ENCODE measurements at places on chromosomes 1 and 21. TPM values are rescaled to one million over a fixed set of nuclear protein-coding genes. Genes with fewer than 3 reads are reported as not detected.
A peak's percentile ranks its signal among the peaks of the same experiment; 100 is the strongest.

- peak; percentile 43 for DNase-seq
Measured at GRCh38 chr1:22428672-22429071, 23.0 kb upstream of the ZBTB40 start.

The SPATA17 gene
- total RNA-seq = 0.44 TPM

The ZNF691 gene
- 17.4 TPM for total RNA-seq

- no peak for DNase-seq
Measured at GRCh38 chr21:19489930-19490329, 1086.3 kb upstream of the TMPRSS15 start.

The GJA8 gene
- not detected for total RNA-seq

GRCh38 chr1:226697929-226698544, 41.0 kb downstream of the ITPKB start:
- no peak for DNase-seq

DNA sequence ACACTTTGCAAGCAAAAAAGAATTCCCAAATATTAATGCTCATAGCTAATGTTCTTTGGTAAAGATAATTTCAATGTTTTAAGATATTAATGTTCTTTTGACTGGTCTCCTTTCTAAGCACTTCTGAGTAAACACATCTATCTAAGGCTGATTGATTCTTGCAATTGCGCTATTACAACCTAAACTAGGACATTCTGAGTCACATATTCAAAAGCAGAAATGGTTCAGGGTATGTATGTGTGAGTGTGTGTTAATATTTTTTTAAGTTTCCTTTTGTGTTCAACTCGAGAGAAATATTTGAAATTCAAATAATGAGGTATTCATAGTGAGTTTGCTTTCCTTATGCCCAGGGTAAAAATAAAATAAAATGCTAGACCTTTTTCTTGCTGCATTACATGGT, 203.6 kb upstream of the GRIK3 start:
- no peak for DNase-seq

DNA sequence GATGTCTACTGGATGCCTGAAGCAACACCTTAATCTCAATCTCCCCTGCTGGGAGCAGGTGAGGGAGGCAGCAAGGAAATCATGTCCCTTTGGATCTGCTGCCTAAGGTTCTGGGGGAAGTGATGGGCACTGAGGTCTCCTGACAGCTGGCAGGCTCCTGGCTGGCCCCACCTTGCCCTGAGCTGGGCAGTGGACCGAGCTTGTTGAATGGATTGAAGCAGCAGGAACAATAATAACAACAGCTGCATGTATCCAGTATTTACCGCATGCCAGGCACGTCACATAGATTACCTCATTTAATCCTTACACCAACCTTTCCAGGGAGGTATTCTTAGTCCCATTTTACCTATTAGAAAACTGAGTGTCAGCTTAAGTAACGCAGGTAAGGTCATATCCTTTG, 133.9 kb downstream of the PLXNA2 start:
- no peak for DNase-seq

DNA sequence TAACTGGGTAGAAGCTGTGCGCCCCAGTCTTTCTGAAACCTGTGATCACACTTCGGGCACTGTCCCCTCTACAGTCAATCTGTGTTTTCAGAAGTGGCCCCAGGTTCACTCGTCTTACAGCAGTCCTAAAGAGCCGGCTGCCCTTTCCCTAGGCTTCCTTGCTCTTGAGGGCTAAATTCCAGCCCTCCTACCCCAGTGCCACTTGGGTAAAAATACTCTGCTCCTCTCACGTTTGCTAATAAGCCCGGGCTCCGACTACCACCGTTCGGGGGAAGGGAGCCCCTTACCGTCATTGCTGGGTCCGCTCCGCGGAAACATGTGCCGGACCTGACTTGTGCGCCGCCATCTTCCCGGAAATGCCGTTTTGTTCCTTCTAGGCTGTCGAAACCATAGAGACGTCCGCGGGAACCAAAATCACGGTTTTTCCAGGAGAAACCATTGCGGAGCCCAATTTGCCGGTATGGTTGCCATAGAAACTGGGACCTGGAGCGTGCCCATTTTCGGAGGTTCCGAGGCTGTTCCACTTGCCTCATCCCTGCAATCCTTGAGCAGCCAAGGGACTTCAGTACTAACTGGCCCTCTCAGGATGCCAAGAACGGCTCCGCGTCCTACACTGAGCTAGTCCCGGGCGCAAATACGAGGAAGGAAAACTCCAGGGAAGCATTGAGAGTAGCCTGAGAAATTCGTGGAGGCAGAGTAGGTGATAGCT, at the start of gene GPATCH4:
GPATCH4 (minus strand) TSS at position 358 of the 709 bp plus-strand sequence.
- DNase-seq = peak; percentile 88

DNA sequence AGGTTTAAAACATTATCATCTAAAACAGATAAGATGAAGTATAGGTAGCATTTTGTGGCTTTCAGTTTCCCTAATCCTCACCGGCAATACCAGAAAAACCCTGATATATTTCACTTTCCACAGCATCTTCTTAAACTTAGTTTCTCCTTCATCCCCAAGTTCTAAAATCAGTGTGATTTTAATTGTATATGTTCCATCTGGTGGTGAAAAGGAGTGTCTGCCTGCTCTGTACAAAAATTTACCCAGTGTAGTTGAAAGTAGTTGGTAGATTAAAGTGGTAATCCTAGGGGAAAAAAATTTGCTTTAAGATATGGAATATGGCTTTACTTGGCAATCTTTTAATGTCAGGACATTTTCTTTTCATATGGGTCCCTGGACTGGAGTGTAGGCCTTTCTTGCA, 74.3 kb downstream of the CEP350 start:
- DNase-seq = no peak

Measured in adrenal gland (tissue), 19 donors.